ENCODE measurements at places on chromosomes 5 and 9.

DNA sequence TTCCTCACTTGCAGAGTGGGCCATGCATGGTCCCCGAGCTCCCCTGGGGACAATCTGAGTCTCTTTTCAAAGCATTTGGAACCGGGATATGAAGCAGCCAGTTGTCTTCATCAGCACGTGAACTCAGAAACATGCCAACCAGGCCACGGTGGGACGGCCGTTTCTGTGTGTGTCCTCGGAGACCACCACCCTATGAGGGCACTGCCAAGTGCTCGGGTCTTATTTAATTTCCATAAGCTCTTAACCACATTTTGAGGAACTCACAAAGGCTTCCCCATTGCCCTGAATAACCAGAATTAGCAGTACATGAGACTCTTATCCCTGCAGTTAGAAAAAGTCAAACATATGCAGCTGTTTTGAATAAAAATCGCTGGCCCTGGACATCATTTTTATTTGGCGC lies 60.1 kb downstream of the OTULIN start:
- no peak for DNase-seq

- DNase-seq: no peak
Observed at GRCh38 chr9:68741234-68741633, 36.2 kb downstream of the PIP5K1B start.

GRCh38 chr5:9207817-9208418 lies 338.0 kb downstream of the SEMA5A start:
- no peak for DNase-seq

DNA sequence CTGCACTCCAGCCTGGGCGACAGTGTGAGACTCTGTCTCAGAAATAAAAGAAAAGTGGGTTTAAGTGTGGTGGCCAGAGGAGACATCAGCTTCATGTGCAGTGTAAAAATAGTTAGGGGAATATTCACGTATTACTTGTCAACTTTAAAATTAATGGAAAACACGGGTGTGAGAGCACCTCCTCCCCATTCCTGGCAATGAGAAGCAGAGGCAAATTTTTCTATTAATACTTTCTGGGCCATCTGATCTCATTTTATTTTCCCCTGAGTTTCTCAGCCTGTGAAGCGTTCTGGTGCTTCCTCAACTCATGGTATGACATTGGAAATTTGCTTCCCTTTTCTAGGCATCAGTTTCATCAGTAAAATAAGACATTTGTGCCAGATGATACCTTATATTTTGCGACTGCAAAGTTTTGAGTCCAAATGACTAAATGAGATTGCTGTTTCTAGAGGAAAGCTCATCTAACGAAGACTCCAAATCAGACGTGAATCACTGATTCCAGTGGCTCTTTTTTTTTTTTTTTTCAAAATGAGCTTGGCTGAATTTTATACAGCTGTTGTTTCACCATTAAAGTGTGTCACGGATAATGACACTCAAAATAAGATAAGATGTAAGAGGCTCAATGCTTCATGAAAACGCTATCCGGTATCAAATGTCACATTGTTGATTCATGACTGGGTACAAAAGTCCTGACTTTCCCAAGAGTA lies 104.6 kb downstream of the MSX2 start:
- no peak for DNase-seq

GRCh38 chr5:79021753-79022152 lies 36.6 kb upstream of the ARSB start:
- no peak for DNase-seq

- no peak for DNase-seq
Observed at GRCh38 chr9:81673310-81673709, 16.0 kb downstream of the TLE1 start.

DNA sequence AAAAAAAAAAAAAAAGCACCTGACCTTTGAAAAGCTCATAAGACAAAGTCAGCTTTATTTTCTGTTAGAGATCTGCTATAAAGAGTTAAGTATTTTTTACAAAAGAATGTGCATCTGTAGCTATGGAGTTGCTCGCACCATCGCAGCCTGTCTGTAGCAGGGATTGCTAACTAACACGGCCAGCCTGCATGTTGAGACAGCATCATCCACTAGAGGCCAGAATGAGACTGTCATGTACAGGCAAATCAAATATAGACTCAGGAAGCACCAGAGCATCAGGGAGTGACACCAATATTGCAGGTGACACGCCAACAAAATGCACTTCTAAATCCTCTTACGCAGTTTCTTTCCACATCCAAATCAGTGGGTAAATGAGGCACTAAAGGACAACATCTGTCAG lies 136.3 kb upstream of the RASEF start:
- no peak for DNase-seq

DNA sequence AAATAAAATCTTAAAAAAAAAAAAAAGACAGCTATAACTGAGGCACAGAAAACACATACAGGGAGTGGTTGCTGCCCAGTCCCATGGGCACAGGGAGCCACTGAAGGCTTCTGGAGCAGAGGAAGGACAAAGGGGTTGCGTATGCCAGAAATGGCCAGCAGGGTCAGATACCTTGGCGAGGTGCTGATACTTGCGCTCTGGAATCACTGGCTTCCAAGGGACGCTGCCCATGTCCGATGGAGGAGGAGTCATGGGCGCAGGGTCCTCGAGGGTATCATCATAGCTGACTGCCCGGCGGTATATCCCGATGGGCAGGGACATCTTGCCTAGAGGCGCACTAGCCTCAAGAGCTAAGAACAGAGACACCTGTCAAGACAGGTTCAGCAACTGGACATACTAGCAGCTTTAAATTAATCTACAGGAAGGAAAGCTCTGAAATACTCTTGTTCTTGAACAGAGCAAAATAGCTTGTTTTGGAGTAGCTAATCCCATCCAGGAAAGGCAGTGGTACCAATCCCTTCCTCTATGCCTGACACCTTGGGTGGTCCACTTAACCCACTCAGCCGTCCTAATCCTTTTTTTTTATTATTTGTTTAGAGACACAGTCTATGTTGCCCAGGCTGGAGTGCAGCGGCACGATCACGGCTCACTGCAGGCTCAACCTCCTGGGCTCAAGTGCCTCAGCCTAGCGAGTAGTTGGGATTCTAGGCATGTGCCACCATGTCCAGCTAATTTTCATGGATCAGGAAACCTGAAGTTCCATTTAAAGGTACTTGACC lies 6.0 kb downstream of the KIAA1191 start:
- no peak for DNase-seq

DNA sequence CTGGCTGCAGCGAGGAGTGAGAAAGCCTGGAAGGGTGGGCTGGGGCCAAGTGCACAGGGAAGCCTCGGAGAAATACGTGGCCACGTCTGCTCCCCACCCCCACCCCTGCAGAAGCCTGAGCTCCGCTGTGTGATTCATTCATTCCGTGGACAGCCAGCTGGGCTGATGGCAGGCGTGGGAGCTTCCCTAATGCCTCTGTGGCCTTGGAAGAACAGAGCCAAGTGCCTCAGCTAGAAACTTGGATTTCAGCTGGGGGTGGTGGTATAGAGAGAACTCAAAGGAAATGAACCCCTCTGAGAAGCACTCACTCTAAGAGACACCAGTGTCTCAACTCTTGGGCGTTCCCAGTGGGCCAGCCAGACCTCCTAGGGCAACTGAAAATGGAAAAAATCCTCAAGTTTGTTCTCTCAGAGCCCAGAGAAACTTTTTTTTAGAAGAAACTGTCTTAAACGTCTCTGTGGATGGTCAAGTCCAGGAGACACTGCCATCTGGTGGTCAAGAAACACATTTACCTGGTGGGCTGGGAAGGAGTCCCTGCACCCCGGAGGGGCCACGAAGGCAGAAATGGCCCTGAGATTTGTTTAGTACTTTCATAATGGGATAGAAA lies 18.0 kb downstream of the ATOX1 start:
- peak; percentile 58 for DNase-seq

- no peak for DNase-seq
Observed at GRCh38 chr5:101677961-101678360, 618.1 kb downstream of the SLCO4C1 start.

GRCh38 chr5:1410156-1411014 lies 34.9 kb downstream of the SLC6A3 start:
- no peak for DNase-seq

DNA sequence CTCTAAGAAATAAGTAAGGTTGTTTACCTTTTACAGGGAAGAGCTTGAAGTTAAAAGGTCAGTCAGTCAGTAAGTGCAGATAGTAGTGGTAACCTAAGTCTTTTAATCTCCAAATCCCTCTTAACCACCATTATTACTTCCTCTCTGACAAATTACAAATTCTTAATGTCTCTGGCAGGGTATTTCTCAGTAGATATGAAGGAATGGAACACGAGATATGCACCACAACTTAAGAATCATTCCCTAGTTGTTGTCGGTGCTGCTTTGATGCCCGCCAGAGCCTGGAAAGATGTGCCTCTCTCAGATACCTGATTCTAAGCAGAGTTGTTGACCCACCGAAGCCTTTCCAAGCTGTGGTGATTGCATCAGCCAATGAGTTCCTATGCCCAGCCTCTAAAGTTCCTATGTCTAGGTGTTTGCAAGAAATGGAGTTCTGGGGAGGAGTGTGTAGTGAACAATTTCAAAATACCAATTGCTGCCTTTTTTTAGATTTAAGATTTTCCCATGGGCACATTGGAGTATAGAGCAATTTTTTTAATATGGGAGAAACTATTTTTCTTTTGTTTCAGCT lies 78.5 kb downstream of the CD180 start:
- no peak for DNase-seq

DNA sequence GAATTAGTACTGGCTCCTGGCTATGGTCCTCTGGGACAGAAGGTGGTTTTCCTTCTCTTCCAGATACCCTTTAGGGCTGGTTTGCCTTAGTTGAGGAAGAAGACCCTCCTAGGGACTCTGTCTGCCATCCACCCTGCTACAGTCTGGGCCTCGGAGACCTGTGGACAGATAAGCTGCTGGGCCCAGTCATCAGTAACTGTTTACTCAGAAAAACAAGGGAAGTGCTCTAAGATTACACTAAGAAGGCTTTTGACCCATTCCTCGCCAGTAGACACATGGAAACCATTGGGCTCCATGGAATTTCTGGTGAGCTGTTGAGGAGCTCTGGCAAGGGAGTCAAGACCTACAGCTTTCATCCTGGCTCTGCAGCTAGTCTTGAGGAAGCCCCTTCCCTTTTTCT lies 31.2 kb downstream of the LARP1 start:
- DNase-seq: no peak

All from immature natural killer cell (primary cell).